ENCODE measurements at places on chromosomes 1 and 21.
A peak's percentile ranks its signal among the peaks of the same experiment; 100 is the strongest.

DNA sequence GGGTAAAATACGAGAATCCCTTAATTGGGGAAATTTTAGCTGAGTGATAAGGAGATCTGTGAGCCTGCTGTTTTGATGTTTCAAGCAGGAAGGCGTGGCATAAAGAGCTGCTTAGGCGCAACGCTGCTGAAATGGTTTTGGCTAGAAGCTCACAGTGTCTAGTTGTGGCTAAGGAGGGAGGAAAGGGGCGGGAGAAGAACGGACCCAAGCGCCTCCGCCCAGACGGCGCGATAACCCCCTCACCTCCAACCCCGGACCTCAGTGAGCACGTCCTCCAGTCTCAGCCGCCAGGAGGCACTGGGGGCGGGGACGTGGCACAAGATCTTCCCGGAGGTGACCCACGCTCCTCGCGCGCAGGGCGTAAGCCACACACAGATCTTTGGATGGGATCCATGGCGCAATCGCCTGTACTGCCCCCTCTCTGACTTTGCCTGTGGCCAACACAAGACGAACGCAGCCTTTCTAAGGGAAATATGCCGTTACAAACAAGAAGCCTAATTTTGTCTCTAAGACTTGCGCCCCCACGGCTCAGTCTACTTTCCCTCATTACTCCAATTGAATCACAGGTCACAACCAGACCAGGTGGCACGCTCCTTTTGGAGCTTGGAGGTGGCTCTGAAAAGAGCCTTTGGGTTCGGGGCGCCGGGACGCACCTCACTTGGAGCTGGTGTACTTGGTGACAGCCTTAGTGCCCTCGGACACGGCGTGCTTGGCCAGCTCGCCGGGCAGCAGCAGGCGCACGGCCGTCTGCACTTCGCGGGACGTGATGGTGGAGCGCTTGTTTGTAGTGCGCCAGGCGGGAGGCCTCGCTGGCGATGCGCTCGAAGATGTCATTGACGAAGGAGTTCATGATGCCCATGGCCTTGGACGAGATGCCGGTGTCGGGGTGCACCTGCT is 23.4 kb upstream of the RNF187 start:
- peak; percentile 75 for DNase-seq

DNA sequence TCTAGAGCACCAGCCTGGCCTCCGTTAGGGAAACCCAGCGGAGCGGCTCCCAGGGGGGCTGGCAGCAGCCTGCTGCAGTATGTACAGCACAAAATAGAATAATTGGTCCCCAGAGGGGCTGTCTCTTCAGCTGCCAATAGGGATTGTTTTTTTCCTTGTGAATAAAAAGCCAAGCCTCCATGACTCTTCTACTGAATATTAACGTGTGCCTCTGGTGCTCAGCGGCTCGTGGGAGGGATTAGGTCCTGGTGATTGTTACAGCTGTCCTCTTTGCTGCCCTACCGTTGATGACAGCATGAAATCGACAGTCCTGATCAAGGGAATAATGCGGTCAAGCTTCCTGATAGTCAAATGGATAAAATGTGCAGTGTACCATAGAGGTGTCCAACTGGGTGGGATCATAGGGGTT is 190.7 kb upstream of the RUNX1 start:
- peak; percentile 84 for DNase-seq

DNA sequence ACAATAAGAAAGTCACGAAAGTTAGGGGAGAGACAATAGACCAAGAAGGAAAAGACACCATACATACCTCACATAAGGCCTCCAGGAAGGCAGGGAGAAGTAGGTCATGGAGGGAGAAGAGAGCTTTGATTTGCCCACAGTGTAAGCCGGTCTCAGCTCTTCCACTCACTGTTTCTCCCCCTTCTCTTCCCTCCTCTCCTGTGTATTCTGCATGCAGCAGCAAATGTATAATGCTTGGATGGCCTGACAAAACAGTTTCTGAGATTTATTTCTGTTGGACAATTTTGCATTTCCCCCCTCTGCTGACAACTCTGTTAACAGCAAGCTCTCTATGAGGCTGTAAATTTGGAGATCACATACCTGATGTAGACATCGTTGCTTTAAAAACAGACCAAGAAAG is 318.9 kb downstream of the OMA1 start:
- DNase-seq = no peak

DNA sequence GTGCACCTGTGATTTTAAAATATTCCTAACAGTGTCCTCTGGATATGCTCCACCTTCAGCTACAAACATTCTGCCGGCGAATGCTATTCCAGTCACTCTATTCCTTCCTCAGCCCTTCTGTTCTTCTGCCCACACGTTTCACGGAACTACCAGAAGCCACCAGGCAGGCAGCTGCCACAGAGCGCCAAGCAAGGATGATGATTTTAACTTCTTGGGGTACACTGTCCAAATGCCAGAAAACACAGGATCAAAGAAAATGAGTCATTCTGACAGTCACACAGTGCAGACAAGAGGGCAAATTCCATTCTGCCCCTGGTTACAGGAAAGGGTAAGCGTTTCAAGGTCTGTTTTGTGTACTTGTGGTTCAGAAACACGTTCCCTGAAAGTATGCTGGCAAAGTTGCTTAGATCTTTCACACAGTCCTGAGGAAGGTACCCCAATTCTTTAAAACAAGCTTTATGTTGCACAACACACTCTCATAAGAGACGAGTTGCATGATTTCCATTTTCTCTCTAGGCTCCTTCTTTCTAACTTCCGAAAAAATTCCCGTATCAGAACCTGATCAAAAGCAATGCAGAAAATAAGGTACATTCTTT is 508.3 kb upstream of the PKN2 start:
- DNase-seq = no peak

- DNase-seq = no peak
Observed at GRCh38 chr1:234324821-234325220, 48.4 kb upstream of the COA6 start.

DNA sequence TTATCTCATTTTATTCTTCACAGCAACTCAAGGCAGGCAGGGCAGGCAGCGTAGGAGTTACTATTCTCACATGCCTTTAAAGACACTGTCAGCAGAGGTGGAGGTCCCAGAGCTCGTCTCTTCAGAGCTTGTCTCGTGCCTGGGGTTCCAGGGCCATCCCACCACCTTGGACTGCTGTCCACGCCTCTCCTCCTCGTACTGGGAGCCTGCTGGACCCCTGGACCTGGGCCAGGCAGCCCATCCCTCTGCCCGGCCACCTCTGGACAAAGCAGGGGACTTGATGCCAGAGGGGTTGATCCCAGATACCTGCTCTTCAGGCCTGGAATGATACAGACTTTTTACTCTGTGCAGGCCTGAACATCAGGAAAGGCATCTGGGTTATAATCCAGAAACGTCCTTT is 546.8 kb downstream of the KIF26B start:
- DNase-seq = no peak

DNA sequence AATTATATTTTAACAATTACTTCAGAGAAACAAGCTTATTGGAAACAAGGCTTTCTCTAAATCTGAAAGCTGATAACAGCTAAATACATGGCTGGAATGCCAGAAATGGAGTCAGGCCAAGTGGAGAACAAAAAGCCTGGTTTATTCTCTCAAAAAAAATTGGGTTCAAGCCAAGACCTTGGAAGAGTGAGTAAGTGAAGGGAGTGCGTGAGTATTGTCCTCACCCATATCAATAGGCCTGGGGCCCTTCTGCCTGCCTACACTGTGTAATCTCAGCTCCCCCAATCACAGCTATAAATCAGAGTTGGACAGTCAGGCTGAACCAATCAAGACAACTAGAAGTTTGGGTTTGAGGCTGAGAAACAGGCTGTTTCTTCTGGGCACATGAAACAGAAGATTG is 7.4 kb downstream of the KYAT3 start:
- peak; percentile 35 for DNase-seq

DNA sequence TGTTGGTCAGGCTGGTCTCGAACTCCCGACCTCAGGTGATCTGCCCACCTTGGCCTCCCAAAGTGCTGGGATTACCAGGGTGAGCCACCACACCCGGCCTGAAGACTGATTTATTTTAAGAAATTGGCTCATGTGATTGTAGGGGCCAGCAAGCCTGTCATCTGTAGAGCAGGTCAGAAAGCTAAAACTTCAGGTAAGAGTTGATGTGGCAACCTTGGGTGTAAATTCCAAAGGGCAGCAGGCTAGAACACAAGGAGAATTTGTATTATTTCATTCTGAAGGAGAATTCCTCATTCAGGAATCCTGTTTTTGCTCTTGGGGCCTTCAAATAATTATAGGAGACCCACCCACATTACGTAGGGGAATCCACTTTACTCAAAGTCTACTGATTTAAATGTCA is 728.7 kb downstream of the LTN1 start:
- DNase-seq = no peak

DNA sequence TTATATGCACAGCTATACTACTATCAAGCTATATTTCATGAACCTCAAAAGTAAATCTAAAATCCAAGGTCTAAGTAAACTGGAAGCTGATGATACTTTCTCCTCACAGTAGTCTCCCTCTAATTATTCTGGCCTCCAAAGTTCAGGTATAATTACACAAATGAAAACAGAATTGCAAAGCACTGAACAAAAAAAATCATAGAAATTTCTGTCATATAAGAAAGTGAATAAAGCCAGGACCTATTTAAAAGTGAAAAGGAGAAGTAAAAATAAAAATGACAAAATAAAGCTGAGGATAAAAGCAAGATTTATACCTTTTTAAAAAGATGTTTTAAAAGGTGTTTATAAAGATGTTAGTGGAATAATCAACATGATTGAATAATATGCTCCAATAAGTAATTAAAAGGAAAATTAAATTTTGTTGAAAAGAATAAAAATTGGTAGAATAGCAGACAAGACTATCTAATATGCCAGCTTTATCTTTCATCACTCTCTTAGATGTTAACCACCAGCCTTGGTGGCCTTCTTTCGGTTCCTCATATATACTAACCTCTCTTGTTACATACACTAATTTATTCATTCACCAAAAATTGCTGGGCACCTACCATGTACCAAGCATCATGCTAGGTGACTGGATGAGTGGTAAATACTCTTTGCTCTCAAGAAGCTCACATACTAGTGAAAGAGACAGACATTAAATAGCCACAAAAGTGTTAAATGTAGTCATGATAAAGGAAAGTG is 25.1 kb downstream of the SHCBP1L start:
- no peak for DNase-seq

GRCh38 chr1:22217811-22218460 is 75.0 kb upstream of the WNT4 start:
- DNase-seq = no peak

GRCh38 chr1:245837718-245838117 is 669.4 kb downstream of the SMYD3 start:
- no peak for DNase-seq

DNA sequence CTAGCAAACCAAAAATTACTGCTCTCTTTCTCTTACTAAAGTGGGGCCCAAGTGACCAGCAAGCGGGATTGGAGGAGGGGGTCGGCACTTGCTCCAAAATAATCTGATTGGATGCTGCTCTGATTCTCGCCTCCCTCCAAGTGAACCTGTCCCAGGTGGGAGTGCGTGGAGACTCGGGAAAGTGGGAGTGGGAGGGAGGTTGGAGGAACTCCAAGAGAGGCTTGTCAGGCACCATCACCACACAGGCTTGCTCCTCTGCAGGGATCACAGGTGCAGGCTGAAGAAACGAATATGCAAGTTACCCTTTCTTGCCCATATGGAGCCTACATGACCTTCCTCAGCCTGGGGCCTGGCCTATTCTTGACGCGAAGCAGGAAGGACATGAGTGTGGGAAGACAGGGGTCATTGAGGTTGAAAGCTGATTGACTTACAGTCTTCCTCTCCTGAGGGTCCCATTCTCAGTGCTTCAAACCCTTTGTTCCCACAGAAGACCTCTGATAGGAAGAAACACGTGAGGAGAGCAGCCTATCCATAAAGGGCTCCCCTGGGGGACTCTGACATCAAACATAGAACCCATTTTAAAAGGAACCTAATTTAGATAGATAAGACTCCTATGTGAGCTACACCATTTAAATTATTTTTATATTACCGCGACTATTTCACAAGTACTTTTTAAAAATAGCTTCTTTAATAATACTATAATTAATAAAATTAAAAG is 14.2 kb downstream of the RGS8 start:
- no peak for DNase-seq

DNA sequence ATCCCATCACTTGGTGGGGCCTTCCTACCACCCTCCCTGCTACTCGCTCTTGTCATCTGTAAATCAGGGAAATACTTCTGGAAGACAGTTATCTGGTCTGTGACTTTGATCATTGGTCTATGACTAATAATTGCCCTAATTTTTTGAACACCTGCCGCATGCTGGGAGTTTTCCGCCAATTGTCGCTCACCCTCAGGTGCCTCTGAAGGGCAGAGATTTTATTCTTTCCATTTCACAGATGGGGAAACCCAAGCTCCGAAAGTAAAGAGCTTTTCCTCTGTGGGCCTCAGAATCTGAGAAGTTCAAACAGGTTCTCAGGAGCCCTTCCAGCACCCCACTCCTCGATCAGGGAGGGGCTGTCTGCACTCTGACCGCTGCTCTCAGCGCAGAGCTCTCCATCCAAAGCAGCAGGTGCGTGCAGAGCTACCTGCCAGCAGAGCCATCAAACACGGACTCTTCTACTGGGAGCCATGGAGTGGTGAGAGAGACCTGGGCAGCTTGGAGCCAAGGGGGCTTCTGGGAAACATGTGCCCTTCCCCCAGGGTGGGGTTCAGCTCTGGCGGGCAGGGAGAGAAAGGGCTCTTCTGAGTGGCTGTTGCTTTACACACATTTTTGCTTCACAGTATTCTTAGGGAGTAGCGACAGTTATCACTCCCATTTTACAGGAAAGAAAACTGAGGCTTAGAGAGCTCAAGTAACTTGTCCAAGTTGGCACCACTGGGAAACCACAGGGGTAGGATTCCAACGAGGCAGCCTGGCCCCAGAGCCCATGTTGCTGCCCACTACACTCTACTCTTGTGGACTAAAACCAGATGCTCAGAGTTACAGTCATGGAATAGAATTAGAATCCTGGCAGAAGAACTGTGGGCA is 5.8 kb upstream of the RUNX3 start:
- DNase-seq = no peak

DNA sequence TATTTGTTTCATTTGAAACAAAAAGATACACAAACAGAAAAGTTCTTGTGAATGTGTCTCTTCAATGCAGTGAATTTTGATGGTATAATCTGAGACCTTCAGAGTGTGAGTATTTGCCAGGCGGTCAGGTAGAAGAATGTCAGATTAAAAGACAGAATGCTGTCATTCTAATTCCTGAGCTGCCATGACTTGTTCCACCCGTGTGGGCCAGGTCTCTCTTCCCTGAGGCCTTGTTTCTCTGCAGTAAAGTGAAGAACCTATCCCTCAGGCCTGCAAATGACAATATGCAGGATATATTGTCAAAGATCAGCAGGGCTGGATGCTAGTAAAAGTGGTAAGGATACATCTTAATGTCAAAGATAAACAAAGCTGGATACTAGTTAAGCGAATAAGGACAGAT is 111.4 kb downstream of the ZP4 start:
- no peak for DNase-seq

Data from NCI-H2171 treated with DMSO at 0.1 percent for 48 hours (cell line).